OCI-LY7 (cell line): ENCODE measurements at places on chromosomes 7 and 10. TPM values are rescaled to one million over a fixed set of nuclear protein-coding genes. Genes with fewer than 3 reads are reported as not detected.
A peak's percentile ranks its signal among the peaks of the same experiment; 100 is the strongest.

GRCh38 chr7:26948617-26949118 lies 84.3 kb upstream of the SKAP2 start:
- no peak for DNase-seq

GRCh38 chr10:128062881-128063563 lies 63.2 kb downstream of the MKI67 start:
- peak; percentile 73 for DNase-seq

DNA sequence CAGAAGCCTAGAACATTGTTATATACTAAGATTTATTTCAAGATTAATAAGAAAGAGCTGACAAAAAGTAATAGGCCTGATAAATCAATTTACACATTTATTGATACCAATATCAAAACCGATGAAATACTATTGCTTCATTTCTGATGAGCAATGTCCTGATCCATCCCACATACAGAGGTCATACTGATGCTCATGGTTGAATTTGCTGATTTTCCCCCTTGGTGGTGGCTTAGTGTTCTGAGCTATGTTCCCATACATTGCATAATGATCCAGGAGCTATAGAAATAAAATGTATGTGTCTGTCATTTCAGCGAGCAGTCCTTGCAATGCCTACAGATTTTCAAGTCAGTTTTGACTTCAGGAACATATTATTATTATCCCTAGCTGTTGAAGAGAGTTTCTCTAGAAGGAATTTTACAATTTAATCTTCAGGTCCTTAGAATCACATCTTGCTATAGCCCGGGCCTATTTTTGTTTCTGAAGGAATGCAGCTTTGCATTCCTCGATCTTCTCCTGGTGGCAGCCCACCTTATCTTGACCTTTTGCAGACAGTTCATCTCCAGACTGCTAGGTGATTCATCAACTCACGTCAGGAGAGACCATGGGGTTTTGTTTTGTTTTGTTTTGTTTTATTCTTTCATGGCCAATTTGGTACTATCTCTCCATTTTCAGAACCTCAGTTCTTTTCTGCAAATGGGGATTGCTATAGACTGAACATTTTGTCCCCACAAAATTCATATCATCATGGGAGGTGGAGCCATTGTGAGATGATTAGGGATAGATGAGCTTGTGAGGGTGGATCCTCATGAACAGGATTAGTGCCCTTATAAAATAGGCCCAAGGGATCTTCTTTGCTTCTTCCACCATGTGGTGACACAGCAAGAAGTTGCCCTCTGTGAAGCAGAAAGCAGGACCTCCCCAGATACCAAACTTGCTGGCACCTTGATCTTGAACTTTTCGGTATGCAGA lies 465.6 kb upstream of the IGFBP3 start:
- DNase-seq = no peak

GRCh38 chr7:128591705-128592104 lies 80.4 kb upstream of the GARIN1A start:
- DNase-seq = no peak

Gene MYO3A
- not detected in 2 replicates for total RNA-seq

DNA sequence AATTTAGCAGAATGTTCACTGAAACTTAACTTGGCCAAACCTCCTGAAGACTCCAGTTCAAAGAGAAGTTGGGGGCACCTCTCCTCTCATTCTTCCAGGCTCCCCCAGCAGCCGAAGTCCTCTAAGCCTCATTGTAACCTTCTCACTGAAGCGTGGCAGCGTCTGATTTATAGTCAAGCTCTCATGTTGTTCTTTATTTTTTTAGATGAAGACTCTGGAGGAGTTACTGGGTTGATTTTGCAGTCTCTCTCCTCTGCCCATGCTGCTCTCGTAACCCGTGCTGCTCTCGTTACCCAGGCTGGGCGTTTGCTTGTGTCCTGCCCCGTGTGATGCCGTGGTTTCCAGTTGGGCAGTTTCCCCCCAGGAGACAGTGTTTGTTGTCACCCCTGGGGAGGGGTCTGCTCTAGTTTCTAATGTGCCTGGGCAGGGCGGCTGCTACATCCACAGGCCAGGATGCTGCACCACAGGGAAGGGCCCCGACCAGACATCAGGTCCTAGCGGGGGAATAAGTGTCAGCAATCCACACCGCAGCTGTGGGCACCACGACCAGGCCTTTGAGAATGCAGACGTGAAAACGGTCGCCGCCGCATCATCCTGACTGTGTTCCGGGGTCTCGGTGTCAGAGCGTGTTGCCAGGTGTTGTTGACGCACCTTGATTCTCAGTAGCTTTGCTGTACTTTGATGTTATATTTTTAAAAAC lies 65.2 kb downstream of the WDR37 start:
- no peak for DNase-seq

GRCh38 chr10:101690461-101690860 lies 4.5 kb downstream of the FBXW4 start:
- no peak for DNase-seq

Gene SEMA4G
- 0.17 and 0.21 TPM in 2 replicates for total RNA-seq

GRCh38 chr10:60517805-60518204 lies 128.1 kb upstream of the ANK3 start:
- DNase-seq = no peak

DNA sequence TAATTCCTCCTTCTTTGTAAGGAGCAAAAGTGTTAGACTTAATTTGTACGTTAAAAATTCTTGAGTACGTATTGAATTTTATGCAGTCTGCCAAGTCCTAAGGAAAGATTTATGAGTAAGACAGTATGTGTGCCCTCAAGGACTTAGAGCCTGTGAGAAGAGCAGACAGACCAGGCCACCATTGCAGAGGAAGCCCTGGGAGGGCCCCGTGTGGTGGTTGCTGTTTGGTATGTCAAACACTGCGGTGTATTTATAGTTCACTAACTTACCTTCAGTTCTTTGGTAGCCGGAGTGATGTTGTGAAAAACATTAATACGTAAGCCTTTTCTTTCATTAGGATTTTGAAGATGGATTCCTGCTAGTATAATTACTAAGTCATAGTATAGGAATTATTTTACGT lies 82.9 kb downstream of the GALNT11 start:
- DNase-seq = no peak

GRCh38 chr10:102280397-102281101 lies 35.2 kb downstream of the GBF1 start:
- no peak for DNase-seq

GRCh38 chr10:125057158-125058001 lies 103.0 kb downstream of the CTBP2 start:
- peak; percentile 20 for DNase-seq

DNA sequence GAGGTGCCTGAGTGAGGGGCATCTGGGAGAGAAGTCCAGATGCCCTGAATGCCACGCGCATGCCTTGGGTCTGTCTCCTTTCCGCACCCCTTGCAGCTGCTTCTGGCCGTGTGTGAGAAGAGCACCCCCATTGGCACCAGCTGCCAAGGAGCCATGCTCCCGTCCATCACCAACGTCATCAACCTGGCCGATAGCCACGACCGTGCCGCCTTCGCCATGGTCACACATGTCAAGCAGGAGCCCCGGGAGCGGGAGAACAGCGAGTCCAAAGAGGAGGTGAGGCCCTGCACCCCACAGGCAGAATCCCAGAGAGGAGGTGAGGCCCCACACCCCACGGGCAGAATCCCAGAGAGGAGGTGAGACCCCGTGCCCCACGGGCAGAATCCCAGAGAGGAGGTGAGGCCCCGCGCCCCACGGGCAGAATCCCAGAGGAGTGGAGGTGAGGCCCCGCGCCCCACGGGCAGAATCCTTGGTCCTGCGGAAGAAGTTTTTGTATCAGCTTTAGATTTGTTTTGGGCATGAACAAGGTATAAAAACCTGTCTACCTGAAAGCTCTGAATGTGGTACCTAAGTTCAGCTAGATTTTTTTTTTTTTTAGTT lies 91.8 kb downstream of the TRRAP start:
- no peak for DNase-seq

- DNase-seq = no peak
Observed at GRCh38 chr10:77187376-77187999, 450.1 kb downstream of the KCNMA1 start.

Gene AZGP1
- total RNA-seq = 0.44 and 0.89 TPM in 2 replicates

- DNase-seq = no peak
Observed at GRCh38 chr10:48794074-48794473, 109.4 kb downstream of the WDFY4 start.

GRCh38 chr7:91512958-91513357 lies 248.7 kb downstream of the FZD1 start:
- no peak for DNase-seq

DNA sequence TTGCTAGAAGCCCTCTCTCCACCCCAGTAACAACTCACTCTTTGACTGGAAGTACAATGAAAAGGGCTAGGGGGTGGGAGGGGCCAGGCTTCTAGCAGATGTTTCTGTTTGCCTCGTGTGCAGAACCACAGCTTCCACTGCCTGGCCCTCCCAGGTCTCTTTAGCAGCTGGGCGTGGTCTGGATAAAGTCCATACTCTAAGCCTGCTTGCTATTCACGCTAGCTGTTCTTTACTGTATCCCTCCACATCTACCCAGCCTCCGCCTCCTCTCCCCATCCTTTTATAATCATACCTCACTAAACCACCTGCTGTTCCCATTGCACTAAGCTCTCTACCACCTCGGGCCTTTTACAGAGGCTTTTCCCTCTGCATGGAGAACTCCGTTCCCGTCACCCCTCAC lies 288.8 kb downstream of the CAMK1D start:
- no peak for DNase-seq

DNA sequence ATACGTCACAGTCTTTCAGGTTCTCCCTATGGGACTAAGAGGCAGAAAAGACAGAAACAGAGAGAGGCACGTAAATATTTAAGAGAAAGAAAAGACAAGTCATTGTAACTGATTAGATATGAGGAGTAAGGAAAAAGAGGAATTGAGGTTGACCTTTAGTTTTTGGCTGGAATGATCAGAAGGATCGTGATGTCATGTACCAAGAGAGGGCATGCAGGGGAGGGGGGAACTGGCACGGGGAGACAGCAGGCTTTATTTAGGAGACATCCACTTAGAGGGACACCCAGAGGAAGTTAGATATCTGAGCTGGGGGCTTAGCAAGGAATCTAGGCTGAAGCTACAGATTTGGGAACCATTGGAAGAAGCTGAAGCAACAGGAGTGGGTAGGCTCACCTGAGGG lies 9.2 kb upstream of the LRRC20 start:
- DNase-seq = no peak

Gene AMZ1
- total RNA-seq = 2.7 and 2.9 TPM in 2 replicates

GRCh38 chr7:131554880-131555516 lies 1.4 kb downstream of the PODXL start:
- DNase-seq = peak; percentile 30

DNA sequence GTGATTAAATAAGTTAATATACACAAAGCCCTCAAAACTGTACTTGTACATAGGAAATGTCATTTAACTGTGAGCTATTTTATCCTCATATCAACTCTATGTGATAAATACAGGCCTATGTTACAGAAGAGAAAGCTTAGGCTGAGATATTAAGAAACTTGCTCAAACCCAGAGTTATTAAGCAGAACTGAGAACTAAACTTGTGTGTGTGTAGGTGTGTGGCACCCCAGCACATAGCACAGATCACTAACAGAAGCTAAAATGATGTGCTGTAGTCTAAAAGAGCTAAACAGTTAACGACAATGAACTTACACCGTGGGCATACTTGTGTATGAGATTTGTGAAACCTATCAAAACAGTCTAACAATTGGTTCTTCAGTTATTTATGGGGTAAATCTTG lies 34.5 kb downstream of the MTPN start:
- DNase-seq = no peak

DNA sequence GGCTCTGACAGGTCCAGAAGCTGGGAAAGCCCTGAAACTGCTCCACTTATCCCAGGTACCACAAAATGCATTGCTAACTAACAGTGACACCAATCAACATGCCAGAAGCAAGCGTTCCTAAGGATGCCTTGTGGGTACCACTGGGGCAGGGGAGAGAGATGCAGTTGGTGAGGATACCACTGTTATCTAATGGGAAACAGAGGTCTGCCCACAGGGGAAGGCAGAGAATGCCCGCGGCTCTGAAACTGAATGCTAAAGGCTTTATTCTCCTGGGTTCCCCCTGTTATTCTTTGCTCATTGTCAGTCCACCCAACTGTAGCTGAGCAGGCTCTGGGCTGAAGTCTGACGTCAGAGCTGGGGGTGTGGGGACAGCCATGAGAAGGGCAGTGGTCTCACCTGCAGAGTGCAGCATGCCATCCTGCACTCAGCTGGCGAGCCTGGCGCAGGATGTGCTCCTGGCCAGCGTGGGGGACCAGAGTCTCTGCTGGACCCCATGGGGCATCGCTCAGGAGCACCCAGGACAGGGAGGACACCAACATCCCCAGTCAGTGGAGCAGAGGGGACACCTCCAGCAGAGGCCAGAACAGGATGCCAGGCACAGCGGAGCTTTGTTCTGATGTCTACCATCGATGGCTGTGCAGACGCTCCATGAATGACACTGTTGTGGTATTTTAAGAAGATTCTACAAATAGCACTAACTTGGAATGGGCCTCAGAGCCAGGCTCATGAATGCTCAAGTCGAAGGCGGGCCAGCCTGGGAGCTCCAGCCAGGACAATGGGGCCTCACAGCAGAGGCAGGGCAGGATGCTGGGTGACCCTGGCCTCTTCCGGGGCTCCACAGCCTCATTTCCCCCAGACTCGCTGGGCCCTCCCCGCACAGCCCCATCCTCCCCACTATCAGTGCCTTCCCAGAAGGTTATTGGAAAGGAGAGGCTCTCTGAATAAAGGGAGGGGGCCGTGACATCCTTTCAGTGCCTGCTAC lies 95.8 kb downstream of the ARHGAP22 start:
- no peak for DNase-seq

- DNase-seq = no peak
Observed at GRCh38 chr7:29265208-29265923, 70.8 kb downstream of the CHN2 start.

DNA sequence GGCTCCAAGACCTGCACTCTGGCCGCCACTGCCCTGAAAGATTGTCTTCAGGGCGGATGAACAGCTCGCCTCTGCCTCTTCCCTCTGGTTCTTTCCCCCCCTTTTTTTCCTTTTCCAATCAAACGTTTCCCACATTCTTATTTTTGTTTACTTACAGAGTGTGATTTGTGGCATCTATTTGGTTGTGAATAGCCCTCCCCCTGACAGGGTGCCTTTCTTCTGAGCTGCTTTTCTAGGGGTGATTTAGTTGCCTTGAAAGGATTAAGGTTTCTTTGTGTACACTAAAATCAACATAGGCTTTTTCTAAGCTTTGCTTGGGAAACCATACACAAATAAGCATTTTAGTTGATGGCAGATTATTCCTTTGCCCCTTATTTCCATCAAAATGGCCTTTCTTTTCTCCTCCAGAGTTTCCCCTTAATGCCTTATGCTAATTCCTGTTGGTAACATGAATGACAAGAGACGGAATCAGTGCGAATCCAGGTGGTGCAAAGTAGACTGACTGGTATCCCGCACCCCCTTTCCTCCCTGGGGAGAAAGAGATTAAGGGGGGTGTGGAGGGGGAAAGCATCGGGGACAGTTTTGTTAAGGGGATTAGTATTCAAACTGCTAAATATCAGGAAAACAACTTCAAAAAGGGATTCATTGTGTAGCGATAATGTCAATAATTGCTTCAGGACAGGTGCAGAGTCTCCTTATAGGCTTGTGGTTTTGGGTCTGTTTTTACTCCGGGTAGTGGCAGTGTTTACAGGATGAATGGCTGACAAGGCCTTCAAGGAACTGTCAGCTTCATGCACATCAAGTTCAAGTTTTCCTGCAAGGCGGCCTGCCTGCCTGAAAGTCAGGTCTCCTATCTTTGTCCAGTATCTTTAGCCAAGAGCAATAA lies 431.6 kb upstream of the GALNT17 start:
- DNase-seq = peak; percentile 65

Gene GNGT1
- total RNA-seq = not detected in 2 replicates

GRCh38 chr10:120824881-120825309 lies 26.3 kb upstream of the WDR11 start:
- peak; percentile 29 for DNase-seq
